T1000 (cell line): ENCODE measurements at places on chromosomes 5 and 9.

DNA sequence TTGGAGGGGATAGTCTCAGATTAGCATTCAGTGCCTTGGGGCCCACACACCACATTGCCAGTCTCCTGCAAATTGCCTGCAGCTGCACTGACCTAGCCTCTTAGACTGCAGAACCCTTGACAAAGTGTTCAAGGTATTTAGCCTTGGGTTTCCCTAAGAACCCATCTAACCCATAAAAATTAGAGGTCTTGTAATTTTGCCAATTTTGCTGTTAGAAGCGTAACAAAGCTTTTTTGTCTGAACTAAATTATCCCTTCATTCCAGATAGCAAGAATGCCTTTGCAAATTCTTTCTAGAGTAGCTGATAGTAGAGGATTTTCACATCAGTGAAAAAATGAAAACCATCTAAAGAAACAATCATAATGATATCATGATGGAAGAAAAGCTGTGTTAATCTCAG lies 74.0 kb upstream of the CCNG1 start:
- DNase-seq = no peak

DNA sequence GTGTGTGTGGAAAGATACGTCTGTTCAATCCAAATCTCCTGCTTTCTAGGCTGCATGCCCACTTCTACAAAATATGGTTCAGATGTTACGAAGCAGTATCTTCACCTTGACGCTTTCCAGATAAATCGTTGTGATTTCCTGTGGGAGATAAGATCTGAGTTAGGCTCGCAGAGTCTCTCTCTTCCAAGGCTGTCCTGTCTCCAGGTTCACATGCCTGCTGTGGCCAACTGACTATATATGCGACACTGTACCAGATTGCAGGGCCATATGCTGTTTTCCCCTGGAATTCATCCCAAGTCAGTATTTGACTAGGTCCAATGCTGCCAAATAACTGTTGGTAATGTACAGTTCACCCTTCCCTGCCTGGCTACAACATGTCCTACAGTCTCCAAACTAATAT lies 47.9 kb downstream of the TMEM252 start:
- DNase-seq = no peak

GRCh38 chr5:14142202-14142826 lies 828 bp upstream of the TRIO start:
- DNase-seq = no peak

GRCh38 chr5:57862471-57862911 lies 379.9 kb upstream of the ACTBL2 start:
- DNase-seq = no peak

DNA sequence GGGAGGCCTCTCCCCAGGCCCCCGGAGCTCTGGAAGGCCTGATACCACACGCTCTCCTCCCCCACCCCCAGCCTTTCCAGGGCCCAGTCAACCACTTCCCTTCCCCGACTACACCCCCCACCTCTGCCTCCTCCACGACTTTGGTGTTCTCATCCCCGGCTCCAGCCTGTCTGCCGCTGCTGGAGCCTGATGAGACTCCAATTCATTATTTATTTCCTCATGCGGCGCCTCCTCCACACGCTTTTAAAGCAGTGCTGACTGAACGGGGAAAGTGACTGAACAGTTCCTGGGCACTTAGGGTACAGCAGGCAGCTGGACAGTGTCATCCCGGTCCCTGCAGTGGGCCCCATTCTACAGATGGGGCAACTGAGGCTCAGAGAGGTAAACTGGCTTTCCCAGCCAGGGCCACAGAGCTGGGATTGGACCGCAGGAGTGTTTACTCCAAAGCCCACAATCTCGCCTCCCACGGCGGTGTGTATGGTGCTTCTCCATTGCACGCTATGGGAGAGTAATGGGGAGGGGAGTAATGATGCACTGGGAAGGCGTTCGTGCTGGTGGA lies 15.9 kb upstream of the RPL26L1 start:
- DNase-seq = no peak

DNA sequence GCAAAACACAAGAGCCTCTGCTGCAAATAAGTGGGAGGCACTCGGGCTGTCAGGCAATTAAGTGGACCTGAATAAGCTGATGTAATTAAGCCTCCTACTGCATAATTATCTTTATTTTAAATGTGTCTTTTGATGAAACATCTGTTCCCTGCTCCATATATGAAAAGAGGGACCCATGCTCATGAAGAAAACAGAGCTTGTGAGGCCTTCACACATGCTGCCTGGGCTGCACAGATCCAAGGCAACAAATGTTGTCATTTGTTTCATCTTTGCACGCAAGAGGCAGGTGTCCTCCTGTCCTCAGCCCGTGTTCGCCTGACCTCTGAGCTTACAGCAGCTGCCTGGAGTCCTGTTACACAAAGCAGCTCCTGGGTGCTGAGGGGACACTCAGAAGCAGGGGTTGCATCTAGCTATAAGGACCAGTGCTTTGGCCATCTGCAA lies 381.1 kb downstream of the ZNF608 start:
- no peak for DNase-seq

- DNase-seq = no peak
Observed at GRCh38 chr9:115938479-115938878, 215.1 kb upstream of the PAPPA start.

DNA sequence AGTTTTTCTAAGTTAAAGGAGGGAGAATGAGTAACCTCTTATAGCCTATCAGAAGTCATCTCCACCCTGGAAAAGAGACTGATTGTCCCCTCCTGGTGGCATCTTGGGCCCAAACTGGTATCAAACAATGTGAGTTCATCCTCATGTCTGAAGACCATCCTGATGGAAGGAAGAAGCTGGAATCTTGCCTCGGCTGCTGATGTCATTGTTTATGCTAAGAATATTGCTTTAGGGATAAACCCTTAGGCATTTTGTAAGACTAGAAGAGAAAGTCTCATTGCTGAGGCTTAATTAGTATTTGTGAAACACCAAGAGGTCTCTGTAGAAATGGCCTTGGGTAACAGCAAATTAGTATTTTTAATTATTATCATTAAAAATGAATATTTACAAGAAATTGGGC lies 65.7 kb upstream of the KCNN2 start:
- DNase-seq = no peak

GRCh38 chr5:154947778-154948177 lies 6.9 kb downstream of the MRPL22 start:
- DNase-seq = no peak

GRCh38 chr5:174119468-174119881 lies 74.0 kb downstream of the NSG2 start:
- no peak for DNase-seq

DNA sequence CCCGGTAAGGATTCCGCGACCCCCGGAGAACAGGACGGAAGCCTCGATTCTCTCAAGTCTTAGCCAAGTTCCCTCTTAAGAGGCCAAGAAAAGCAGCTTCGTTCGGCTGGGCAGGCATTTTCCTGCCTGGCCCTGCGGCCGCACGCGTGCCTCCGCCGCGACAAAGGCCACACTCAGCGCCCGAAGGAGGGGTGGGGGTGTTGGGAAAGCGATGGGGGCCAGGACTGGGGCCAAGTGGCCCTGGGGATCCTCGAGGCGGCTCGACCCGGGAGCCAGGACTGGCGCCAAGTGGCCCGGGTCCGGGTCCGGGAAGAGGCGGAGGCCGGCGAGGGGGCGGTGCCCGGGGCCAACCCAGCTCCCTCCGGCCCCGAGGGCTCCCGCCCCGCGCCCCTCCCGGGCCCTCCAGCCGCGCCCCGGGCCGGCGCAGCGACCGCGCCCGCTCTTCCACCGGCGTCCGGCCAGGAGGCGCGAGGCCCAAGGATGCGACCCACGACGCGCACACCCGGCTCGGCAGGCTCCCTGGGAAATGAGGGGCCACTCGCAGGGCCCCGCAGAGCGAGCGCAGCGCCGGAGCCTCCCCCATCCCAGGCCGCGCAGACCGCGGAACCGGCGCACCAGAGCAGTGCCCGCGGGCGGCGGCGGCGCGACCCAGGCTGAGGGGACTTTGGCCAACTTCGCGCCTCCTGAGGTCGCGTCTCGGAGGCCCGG lies 756 bp downstream of the VAV2 start:
- DNase-seq = no peak

GRCh38 chr9:2335260-2335659 lies 286.3 kb upstream of the VLDLR start:
- DNase-seq = no peak

GRCh38 chr9:69199769-69200470 lies 25.8 kb downstream of the TJP2 start:
- DNase-seq = no peak

- DNase-seq = no peak
Observed at GRCh38 chr5:52837068-52837467, 49.4 kb downstream of the ITGA1 start.

- DNase-seq = no peak
Observed at GRCh38 chr9:84374516-84374915, 34.0 kb upstream of the SLC28A3 start.

GRCh38 chr9:13113751-13114150 lies 165.7 kb downstream of the MPDZ start:
- no peak for DNase-seq

- peak; percentile 3 for DNase-seq
Observed at GRCh38 chr9:92774274-92774673, 9.6 kb upstream of the BICD2 start.

DNA sequence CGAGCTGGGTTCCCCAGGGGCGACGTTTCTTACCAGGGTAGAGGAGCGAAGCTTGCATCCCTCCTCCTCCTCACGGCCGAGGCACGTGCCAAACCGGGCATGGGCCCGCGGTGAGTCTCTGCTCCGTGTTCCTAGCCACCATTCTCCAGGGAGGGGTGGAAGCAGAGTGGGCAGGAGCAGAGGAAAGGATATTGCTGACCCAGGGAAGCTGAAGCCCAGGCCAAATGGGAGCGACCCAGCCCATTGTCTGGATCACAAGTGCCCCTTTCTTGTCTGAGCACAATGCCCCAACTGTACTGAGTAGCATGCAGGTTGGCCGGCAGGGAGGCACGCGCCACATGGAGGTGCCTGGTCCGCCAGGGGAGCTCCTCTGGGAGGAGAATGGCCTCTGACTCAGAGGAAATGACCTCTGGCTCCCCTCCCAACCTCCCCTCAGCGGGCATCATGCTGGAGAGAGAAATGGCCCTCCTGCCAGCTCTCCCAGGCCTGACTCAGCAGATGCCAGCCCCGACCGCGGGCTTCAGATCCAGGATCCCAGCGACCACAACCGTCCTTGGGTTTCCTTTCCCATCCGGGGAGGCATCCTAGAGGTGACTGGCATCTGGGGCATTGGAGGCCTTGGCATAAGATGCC lies 1.1 kb downstream of the PRR7 start:
- peak; percentile 93 for DNase-seq

DNA sequence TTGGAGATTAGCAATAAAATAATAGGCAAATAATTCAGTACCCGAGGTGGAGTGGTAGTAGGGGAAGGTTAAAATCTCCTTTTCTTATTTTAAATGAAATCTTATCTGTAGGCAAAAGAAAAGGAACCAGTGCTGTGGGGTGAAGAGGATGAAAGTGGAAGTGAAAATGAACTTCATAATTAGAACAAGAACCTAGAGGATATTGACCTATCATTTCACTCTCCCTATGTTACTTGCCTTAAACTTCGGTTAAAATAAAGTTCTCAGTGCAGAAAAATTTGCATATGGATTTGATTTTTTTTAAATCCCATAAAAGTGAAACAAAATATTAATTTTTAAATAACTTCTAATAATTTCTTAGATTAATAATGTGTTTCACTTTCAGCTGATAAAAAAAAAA lies 1094.9 kb upstream of the C9orf72 start:
- no peak for DNase-seq

DNA sequence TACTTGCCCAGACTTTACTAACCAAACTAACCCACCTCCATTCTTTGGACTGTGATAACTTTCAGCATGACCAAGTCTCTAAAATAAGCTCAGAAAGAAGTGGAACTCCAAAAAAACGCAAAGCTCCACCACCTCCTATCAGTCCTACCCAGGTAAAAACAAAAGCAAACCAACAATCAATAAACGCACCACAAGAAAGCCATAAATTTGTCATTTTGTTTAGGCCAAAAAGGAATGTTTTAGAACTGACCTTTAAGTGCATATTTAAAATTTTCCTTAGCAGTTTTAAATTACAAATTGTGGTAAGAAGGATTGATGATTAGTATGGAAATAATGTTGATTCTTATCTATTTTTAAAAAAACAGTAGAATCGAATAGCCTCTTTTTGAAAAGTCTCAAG lies 25.5 kb upstream of the TTC23L start:
- no peak for DNase-seq

DNA sequence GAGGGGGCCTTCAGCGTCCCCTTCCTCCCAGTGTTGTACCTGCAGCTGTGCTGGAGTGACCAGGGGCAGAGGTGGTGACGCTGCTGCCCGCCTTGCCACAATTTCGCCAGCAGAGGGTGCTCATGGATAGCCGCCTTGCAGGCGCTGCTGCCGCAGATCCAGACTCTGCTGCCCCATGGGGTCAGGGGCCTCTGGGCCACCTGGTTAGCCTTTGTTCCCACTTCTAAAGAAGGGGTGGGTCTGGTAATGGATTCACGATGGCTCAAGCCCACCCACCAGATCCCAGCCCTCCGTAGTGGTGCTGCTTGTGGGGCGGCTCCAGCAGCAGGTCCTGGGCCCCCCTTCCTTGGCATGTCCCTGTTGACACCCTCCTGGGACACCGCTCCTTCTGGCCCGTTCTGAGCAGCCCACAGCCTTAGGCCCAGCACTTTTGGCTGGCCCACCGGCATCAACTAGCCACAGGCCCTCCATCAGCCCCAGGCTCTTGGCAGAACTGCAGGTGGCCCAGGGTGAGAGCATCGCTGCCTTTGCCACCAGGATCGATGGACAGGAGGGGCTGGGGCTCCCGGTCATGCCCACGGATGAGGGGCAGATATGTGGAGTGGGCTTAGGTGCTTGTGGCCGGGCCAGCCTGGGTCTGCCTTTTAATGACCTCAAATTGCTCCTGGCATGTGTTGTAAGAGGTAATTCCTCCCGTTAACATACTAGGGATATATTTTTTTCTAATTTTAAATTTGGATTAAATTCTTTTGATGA lies 57.2 kb downstream of the COL5A1 start:
- no peak for DNase-seq

- DNase-seq = no peak
Observed at GRCh38 chr5:179608131-179608581, 15.3 kb downstream of the HNRNPH1 start.

- no peak for DNase-seq
Observed at GRCh38 chr5:95938766-95939165, 22.9 kb downstream of the ELL2 start.

GRCh38 chr9:110832926-110833325 lies 164.3 kb downstream of the MUSK start:
- no peak for DNase-seq

DNA sequence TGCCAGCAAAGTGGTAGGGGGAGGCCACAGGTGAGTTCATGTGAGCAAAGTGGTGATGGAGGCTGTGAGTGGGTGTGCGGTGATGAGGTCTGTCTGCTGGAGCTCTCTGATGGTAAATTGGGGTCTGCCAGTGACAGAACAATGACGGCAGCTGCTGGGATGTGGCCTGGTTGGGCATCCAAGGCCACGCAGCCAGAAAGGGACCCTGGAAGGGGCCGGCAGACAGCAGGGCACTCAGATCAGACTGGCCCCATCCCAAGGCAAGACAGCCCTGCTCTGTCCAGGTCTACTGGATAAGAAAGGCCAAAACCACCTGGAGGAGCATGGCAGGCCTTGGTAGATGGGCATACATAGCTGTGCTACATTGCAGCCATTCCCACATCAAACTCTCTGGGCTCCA lies 412.9 kb upstream of the RGMB start:
- no peak for DNase-seq
